ENCODE measurements at places on chromosomes 2 and 18. TPM values are rescaled to one million over a fixed set of nuclear protein-coding genes. Genes with fewer than 3 reads are reported as not detected.

- DNase-seq, result no peak
These were observed 60.7 kb downstream of the LYPD1 start for GRCh38 chr2:132609101-132609890.

- no peak for DNase-seq
These were observed 18.2 kb downstream of the ERCC3 start for GRCh38 chr2:127275789-127276188.

Gene CCDC148
- total RNA-seq, result 1.4 TPM

Gene GREB1L
- 0.24 TPM for total RNA-seq

Gene ABCG8
- not detected for total RNA-seq

DNA sequence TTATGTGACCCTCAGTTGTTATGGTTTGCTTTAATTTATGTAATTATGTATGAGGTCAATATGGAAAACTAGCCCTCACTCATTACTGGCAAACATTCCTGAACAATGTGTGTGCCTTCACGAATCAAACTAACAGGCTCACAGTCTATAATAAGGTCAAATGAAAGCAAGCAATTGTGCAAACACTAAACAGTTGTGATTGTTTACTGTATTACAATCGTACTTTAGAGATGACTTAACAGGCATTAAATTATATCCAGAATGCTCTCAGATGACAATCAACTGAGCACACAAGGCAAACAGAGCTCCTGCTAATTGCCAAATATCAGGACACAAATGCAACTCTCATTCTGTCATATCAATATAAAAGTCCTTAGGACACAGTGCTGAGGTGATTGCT, 29.5 kb downstream of the COL5A2 start:
- DNase-seq, result peak; percentile 57
